ENCODE measurements at places on chromosomes 7 and 10. TPM values are rescaled to one million over a fixed set of nuclear protein-coding genes. Genes with fewer than 3 reads are reported as not detected.

The CALHM1 gene
- not detected for total RNA-seq

The OGA gene
- 124 TPM for total RNA-seq

The CLCN1 gene
- 0.09 TPM for total RNA-seq

The GLUD1 gene
- total RNA-seq: 125 TPM

The GPR37 gene
- total RNA-seq: not detected
